ENCODE measurements at places on chromosomes 16 and 17.

- DNase-seq: no peak
These were observed 35.4 kb downstream of the SYCE1L start for GRCh38 chr16:77234611-77235010.

DNA sequence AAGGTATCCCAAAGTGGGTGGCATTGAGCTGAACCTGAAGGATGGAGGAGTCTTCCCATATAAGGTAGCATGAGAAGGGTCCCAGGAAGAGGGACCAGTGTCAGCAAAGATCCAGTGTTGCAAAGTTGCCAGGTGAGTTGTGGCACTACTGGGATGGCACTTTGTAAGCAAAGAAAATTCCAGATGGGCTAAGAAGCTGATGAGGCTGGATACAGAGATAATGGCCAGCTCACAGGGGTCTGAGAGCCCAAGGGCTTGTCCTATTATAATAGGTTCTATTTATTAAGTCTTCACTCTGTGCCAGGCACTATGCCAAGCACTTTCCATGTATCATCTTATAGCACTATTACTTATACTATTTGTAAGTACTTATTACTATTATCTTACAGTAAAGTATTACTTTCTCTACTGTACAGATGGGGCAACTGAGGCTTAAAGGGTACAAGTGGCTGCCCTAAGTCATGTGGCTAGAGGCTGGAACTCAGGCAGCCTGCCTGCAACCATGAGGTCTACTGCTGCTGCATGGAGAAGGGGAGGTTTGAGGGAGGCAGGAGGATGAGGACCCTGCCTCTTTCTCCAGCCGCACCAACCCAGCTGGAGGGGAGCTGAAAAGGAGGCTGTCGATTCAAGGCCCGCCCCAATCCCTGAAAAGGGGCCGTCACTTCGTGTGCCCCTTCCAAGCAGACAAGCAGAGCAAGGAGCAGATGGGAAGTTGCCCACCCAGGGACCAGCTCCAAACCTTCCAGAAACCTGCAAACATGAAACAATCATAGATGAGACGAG is 86.5 kb downstream of the C16orf78 start:
- no peak for DNase-seq

- no peak for DNase-seq
These were observed 92.6 kb downstream of the KANSL1 start for GRCh38 chr17:46100590-46100989.

GRCh38 chr16:51030516-51030915 is 120.6 kb downstream of the SALL1 start:
- DNase-seq: no peak

DNA sequence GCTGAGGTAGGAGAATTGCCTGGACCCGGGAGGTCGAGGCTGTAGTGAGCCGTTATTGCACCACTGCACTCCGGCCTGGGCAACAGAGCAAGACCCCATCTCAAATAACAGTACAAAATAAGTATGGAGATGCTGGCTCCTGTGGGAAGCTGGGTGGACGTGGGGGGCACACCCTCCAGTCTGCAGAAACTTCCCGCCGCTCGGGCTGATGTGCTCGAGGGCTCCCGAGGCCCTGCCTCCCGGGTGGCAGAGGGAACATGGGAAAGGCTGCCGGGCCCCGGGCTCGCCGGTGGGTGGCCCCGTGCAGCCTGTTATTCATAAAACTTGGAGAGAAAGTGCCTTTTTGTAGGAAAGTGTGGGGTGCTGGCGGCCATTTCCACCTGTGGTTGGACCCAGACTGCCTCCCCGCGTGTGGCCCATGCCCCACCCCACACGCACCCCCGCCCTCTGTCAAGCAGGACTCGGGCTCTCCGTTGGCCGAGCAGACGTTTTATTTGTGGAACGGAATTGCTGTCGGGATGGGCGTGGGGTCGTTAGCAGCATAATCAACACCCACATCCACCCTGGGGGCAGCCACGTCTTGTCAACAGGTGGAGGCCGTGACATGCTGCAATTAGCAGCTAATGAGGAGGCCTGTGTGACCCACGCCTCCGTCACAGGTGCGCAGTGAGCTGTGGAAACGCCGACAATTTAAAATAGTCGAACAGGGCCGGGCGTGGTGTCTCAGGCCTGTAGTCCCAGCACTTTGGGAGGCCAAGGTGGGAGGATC is 7.4 kb upstream of the CIAO3 start:
- no peak for DNase-seq

DNA sequence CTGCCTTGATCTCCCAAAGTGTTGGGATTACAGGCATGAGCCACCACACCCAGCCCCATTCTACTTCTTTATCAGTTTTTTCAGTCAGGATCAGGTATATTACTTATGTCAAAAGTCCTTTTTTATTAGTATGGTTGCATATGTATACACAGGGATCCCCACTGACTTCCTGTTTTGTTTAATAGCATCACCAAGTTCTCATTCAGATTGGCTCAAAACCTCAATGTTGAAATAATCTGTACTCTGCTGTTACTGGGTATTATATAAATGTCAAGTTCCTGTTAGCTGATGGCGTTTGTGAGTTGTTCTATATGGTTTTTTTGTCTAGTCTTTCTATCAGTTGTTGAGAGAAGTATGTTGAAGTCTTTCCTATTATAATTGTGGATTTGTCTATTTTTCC is 168.5 kb downstream of the BCAS3 start:
- DNase-seq: no peak

DNA sequence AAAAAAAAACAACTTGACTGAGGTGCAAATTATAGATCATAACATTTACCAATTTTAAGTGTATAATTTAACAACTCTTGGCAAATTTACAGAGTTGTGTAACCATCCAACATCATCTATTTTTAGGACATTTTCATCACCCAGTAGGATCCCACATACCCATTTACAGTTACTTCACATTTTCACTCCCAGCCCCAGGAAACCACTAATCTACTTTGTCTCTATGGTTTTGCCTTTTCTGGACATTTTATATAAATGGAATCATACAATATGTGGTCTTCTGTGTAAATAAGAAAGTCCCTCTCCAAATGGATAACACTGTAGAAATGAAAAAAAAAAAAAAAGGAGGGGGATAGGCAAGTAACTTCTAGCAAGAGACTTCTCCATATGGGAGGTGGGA is 26.1 kb upstream of the XYLT1 start:
- no peak for DNase-seq

GRCh38 chr17:58051468-58051867 is 31.8 kb upstream of the DYNLL2 start:
- no peak for DNase-seq

DNA sequence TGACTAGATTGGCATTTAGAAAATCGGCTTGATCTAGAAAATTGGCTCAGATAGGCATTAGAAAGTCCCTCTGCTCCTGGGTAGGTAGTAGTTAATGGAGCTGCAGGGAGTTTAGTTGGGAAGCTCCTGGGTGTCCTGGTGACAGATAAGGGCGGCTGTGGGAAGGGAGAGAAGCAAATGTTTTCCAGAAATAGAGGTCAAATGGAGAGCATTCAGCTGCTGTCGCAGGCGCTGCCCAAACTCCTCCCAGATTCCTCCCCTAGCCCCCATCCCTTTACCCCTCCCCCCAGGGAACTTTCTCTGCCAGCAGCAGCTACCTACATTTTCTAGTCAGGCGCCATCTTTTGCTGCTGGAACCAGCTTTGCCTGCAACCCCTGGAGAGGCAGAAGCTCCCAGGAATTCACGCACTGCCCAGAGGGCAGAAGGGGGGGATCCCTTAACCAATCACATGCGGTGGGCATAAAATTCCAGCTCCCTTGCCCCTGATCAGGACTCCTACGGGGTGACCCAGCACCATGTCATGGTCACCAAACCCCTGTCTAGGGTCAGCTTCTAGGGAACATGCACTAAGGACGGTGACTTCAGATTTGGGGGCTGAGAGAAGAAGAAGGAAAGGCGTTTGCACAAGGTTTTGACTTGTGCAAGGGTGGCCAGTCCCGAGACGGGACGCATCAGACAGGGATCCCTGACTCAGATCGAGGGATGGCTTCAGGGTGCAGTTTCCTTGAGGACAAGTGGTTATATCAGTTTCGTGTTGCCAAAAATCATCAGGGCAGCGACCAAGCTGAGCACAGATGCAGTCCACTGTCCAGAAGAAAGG is 43.8 kb downstream of the SOCS1 start:
- no peak for DNase-seq

- DNase-seq: no peak
These were observed 36.7 kb downstream of the TK2 start for GRCh38 chr16:66513111-66513723.

GRCh38 chr16:20001856-20002707 is 71.6 kb downstream of the GPR139 start:
- no peak for DNase-seq

DNA sequence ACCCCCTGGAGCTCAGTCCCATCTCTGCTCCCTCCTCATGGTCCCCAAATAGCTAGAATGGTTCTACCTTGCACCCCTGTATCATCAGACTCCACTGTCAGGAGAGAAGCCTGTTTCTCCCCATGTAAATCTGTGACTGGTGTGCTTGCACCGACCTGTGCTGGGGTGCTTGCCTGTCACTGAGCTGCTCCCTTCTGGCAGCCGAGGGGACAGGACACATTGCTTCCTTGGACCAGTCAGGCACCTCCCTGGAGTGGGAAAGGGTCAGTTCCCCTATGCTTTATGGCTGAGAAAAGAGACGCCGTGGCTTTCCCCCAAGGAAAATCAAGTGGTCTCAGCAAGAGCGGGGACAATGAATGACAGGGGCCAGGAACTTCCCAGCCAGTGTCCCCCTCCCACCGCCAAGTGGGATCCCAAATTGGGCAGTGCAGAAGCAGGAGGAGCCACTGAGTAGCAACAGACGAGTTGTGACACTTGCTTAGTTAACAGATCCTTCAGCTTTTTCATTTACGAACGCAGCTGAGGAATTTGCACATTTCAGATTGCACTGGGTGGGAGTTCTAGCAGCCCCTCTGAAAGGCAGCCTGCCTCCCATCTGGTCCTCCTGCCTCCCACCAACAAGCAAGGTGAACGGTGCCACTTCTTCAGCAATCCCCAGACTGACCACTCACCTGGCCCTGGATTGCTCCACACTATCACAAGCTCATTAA is 156.4 kb downstream of the KATNIP start:
- DNase-seq: no peak

- DNase-seq: no peak
These were observed 31.7 kb downstream of the CDH1 start for GRCh38 chr16:68768771-68769170.

DNA sequence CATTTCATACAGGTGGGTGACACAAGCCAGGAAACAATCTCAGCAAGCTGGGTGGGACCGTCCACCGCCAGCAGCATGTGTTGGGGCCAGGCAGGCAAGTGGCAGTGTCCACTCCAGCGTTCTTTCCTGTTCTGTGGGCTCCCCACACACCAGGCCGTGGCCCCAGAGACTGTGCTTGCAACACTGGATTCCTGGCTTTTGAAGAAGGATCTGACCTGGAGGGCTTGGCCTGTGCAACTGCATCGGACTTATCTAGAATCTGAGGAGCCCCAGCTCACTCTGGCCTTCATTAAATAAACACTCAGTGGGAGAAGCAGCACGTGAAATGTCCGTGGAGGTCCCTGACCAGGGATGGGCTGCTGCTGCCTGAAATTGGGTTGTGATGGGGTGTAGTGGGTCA is 3.2 kb downstream of the KSR1 start:
- no peak for DNase-seq

- peak; percentile 60 for DNase-seq
These were observed 504 bp downstream of the SRSF1 start for GRCh38 chr17:58006560-58006923.

- DNase-seq: no peak
These were observed 17.9 kb downstream of the ATP6V0D1 start for GRCh38 chr16:67463059-67463458.
